WTC11 (cell line): ENCODE measurements at places on chromosomes 7 and 10.

- no peak for DNase-seq
Measured at GRCh38 chr10:24907956-24908355, 44.5 kb downstream of the PRTFDC1 start.

DNA sequence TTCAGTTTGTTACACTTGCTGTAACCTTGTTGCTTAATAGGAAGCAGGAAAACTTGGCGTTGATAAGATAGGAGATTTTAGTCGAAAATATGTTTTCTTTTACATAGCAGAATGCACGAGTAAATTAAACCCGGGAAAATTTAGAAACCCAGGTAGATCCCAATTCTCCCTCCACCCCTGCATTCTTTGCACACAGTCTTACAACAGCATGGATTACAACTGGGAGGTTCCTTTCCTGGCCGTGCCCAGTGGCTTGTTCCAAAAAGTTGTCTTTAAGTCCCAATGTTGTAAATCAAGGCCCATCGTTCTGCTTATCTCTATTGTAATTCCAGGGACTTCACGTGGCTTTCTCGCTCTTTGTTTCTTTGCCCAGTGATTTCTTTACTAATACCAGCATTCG is 1.1 kb upstream of the DPY19L1 start:
- no peak for DNase-seq

DNA sequence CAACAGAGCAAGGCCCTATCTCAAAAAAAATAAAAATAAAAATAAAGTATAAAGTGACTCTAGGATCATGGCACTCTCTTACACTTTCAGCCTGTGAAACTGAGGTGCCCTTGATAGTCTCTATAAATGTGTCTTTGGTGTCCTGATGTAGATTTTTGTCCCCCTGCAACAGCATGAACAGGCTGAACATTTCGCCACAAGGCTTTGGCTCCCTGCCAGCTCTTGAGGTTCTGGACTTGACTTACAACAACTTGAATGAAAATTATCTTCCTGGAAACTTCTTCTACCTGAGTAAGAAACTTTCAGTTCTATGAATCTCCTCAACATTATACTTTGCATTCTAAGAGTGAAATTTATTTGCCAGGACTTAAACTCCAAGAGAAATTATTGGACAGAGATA is 48.1 kb upstream of the BMS1 start:
- DNase-seq = no peak

- DNase-seq = no peak
Measured at GRCh38 chr10:63125459-63125858, 7.7 kb upstream of the NRBF2 start.

DNA sequence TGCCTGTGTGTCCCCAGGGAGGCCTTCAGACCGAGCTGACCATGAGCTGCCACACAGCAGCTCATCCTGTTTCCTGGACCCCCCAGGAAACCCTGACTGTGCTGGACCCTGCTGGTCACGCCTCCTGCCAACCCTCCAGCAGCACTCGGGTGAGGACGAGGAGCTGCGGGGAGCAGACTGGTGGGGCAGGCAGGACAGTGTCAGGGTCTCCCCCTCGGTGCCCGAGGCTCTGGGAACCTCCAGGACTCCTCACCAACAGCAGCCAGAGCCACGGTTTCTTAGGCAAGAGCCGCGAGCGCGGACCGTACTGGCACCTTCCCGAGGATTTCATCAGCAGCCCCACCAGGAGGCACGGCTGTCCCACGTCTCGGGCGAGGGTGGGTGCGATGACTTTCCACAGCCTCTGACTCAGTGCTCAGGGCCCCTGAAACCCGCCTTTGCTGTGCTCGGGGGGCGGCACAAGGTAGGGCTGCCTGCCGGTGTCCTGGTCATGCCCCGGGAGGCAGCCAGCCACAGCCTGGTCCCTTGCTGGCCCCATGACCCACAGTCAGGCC is 186.9 kb downstream of the ELFN1 start:
- peak; percentile 9 for DNase-seq

GRCh38 chr7:108311446-108312168 is 144.6 kb downstream of the NRCAM start:
- no peak for DNase-seq
